ENCODE measurements at places on chromosomes 2 and 18. TPM values are rescaled to one million over a fixed set of nuclear protein-coding genes. Genes with fewer than 3 reads are reported as not detected.
A peak's percentile ranks its signal among the peaks of the same experiment; 100 is the strongest.

GRCh38 chr2:113910110-113910717, 20.3 kb downstream of the ACTR3 start:
- no peak overlapping the region for H3K4me3 ChIP-seq
- no peaks in the 10 kb centered on the region for H3K4me1 ChIP-seq
- no peak for DNase-seq

GRCh38 chr2:207086136-207086535, 79.6 kb downstream of the KLF7 start:
- H3K27ac ChIP-seq, result no peak overlapping the region
- H3K4me3 ChIP-seq, result no peak overlapping the region
- no peaks in the 10 kb centered on the region for H3K36me3 ChIP-seq

GRCh38 chr2:191188550-191189093, 37.8 kb upstream of the STAT4 start:
- H3K27ac ChIP-seq, result no peak overlapping the region
- no peaks in the 10 kb centered on the region for H3K4me1 ChIP-seq
- H3K27me3 ChIP-seq, result no peaks in the 10 kb centered on the region
- no peak overlapping the region for H3K4me3 ChIP-seq

DNA sequence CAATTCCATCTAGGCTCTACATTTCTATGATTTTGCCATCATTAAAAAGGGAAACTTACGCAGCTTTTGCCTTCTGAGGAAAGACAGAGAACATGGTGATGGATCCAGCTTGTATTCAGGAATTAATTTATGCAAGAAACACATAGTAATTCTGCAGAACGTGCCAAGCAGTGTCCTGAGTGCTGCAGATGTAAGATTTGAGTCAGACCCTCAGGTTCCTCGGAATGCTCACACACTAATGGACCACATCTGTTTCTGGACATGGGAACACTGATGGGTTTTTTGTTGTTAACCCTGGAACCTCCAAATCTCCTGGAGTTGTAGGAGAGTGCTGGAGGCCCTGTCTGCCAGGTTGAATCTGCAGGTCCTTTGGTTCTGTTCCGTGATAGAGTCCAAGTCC, 132.9 kb downstream of the SETBP1 start:
- no peaks in the 10 kb centered on the region for H3K36me3 ChIP-seq
- H3K4me3 ChIP-seq, result no peak overlapping the region
- H3K4me1 ChIP-seq, result no peaks in the 10 kb centered on the region
- H3K27me3 ChIP-seq, result no peaks in the 10 kb centered on the region

GRCh38 chr2:19020144-19021099, 338.0 kb downstream of the OSR1 start:
- no peak for DNase-seq
- H3K36me3 ChIP-seq, result peaks cover 3% of the 10 kb centered on the region
- H3K4me1 ChIP-seq, result no peaks in the 10 kb centered on the region

GRCh38 chr2:237791977-237792727, 6.4 kb upstream of the RBM44 start:
- H3K36me3 ChIP-seq, result peaks cover under 1% of the 10 kb centered on the region
- H3K27ac ChIP-seq, result no peak overlapping the region
- DNase-seq, result no peak
- H3K27me3 ChIP-seq, result no peaks in the 10 kb centered on the region

- no peaks in the 10 kb centered on the region for H3K27me3 ChIP-seq
- no peaks in the 10 kb centered on the region for H3K4me1 ChIP-seq
- H3K36me3 ChIP-seq, result no peaks in the 10 kb centered on the region
- no peak for DNase-seq
- H3K27ac ChIP-seq, result no peak overlapping the region
These were observed 68.7 kb downstream of the VWA3B start for GRCh38 chr2:98155716-98156115.

- no peaks in the 10 kb centered on the region for H3K27me3 ChIP-seq
- H3K27ac ChIP-seq, result peak within 1 kb of the TSS; percentile 99
- no peaks in the 10 kb centered on the region for H3K36me3 ChIP-seq
- H3K4me1 ChIP-seq, result peaks cover 6% of the 10 kb centered on the region
- peak within 1 kb of the TSS; percentile 82 for H3K4me3 ChIP-seq
- DNase-seq, result no peak
These were observed at the start of gene PHLPP1 for GRCh38 chr18:62715436-62715758. Gene PHLPP1, plus strand, starts transcription at chr18:62715541. Its CDS starts 143 bp downstream, at chr18:62715684.

The BOK gene
- total RNA-seq, result 81.6 TPM

Data from tibial nerve (tissue), 4 donors.